ENCODE measurements at places on chromosomes 2 and 18. TPM values are rescaled to one million over a fixed set of nuclear protein-coding genes. Genes with fewer than 3 reads are reported as not detected.

GRCh38 chr18:45825258-45826044, at the start of gene SIGLEC15:
Gene SIGLEC15, plus strand, starts transcription at chr18:45825675. Its CDS starts 54 bp downstream, at chr18:45825729.
- H3K36me3 ChIP-seq = no peaks in the 10 kb centered on the region
- no peak within 1 kb of the TSS for H3K27ac ChIP-seq
- H3K4me3 ChIP-seq = no peak within 1 kb of the TSS
- peaks cover 4% of the 10 kb centered on the region for H3K4me1 ChIP-seq
- DNase-seq = no peak

DNA sequence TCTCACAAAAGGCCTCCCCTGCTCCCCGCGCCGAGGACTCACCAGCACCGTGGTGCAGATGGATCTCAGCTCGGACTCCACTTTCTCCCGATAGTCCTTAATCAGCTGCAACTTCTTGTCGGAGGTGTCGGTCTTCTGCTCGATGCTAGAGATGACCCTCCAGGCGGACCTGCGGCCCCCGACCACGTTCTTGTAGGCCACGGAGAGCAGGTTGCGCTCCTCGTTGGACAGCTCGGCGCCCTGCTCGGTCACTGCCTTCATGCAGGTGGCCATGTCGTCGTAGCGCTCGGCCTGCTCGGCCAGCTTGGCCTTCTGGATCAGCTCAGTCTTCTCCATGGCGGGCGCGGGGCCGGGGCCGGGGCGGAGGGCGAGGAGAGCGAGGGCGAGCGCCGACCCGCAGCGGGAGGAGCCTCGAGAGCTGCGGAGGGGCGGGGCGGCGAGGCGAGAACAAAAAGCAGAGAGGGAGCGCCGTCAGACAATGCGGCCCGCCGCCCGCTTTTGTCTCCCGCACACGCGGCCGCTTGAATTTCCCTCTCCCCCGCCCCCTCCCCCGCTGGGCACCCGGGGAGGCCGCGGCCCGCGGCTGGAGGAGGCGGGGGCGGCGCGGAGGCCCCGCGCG, 571 bp downstream of the YWHAQ start:
- peak overlapping the region; percentile 91 for H3K4me3 ChIP-seq
- H3K4me1 ChIP-seq = peaks cover 49% of the 10 kb centered on the region
- H3K36me3 ChIP-seq = peaks cover 7% of the 10 kb centered on the region
- peak overlapping the region; percentile 97 for H3K27ac ChIP-seq
- DNase-seq = peak; percentile 91
- peaks cover 6% of the 10 kb centered on the region for H3K27me3 ChIP-seq

GRCh38 chr2:29006980-29007301, 25.8 kb downstream of the TOGARAM2 start:
- H3K4me1 ChIP-seq = no peaks in the 10 kb centered on the region
- no peak overlapping the region for H3K27ac ChIP-seq
- no peak overlapping the region for H3K4me3 ChIP-seq
- DNase-seq = no peak
- peaks cover 5% of the 10 kb centered on the region for H3K27me3 ChIP-seq

DNA sequence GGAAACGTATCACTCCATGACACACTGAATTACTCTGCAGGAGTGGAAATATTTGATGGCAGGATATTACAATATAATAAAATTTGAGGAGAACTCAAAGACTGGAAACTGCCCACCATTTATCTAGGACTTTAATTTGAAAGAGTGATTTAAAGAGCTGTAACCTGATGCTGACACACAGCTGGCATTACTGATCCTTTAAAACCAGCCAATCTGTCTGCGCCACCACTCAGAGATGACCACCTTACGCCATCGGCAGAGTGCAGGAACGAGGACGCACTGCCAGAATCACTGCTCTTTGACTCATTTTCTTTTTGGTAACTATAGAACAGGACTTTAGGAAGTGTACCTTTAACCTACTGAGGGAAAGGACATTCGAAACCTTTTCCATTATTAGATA, 114.1 kb downstream of the EPB41L3 start:
- DNase-seq = no peak
- peaks cover 4% of the 10 kb centered on the region for H3K36me3 ChIP-seq
- no peak overlapping the region for H3K27ac ChIP-seq
- H3K4me3 ChIP-seq = no peak overlapping the region
- H3K4me1 ChIP-seq = peaks cover 3% of the 10 kb centered on the region

DNA sequence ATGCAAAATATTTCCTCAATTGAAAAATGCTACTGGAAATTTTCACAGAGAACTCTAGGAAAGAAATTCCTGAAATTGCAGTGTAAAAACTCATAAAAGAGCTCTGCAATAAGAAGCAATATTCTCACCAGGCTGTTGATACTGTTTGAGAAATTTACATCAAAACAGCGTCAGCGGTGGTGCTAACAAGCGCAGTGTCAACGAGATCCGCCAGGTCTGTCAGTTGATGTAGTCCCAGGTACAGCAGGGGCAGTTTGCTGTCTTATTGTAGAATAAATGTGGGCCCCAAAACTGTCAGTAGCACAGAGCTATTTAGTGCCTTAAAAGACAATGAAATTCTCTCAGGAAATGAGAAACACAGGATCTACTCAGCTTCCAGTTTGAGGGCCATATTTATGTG, 611.2 kb downstream of the ARHGAP15 start:
- H3K36me3 ChIP-seq = no peaks in the 10 kb centered on the region
- H3K4me1 ChIP-seq = peaks cover 20% of the 10 kb centered on the region
- no peak for DNase-seq
- no peak overlapping the region for H3K4me3 ChIP-seq
- H3K27me3 ChIP-seq = peaks cover 2% of the 10 kb centered on the region

DNA sequence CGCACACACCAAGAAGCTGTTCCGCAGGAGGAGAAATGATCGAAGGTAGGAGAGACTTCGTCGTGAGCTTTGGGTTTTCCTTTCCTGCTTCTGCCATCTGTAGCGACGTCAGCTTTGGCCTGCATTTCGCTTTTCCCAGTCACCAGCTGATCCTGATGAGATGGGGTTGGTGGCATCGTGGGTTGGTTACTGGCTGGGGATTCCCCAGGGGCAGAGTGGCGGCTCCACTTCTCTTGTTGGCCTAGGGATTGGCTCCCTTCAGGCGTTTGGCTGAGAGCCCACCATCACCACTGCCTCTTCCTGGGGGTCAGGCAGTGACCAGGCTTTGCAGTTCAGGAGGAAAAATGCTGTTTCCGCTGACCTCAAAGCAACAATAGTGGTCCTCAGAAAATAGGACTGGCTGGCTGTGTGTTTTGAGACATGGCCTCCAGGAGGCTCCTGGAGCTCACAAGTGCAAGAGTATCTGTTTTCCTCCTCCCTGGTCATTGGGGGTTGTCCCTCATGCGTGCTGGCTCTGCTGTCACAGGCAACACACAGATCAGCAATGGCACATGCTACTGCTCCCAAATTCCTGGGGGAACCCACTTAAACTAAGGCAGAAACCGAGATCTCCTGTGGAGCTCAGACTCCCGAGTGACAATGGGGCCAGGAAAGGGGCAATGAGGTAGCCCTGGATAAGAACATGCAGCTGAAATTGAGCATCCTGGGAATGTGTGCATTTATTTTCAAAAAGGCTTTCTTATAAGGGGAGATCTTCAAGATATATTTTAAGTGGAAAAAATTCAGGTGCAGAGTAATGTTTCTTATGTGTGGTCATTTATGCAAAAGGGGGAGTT, 173.0 kb downstream of the CTIF start:
- DNase-seq = no peak
- H3K27me3 ChIP-seq = peaks cover 5% of the 10 kb centered on the region
- no peak overlapping the region for H3K4me3 ChIP-seq
- H3K27ac ChIP-seq = no peak overlapping the region
- no peaks in the 10 kb centered on the region for H3K36me3 ChIP-seq

DNA sequence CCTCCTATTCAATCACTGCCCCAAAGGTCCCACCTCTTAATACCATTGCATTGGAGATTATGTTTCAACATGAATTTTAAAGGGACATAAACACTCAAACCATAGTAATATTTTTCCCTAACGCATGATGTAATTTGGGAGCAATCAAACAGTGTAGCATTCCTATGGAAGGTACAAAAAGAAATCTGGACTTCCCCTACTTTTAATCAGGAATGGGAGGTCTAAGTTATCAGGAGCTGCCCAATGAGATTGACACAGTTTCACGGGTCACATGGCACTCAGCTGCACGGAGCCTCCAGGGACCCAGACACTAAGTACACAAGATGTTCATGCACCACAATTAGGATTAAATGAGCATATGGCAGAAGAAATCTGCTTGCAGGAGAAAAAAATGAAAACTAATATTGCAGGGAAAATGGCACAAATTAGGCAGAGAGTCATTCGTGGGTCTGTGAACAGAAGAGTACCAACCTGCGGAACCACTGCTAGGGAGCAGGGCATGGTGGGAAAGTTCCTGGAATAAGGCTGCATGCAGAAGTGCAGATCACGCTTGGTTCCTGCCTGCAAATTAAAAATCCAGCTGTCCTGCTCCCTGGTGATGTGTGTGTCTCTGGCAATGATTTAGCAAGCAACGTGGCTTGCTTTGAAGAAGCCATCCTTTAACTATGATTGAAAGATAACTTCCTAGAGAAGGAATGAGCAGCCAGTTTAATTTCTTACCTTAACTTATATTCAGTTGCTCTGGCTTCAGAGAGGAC, 326.6 kb upstream of the ID2 start:
- H3K27ac ChIP-seq = peak overlapping the region; percentile 75
- peaks cover 26% of the 10 kb centered on the region for H3K4me1 ChIP-seq
- H3K27me3 ChIP-seq = peaks cover 2% of the 10 kb centered on the region
- H3K36me3 ChIP-seq = no peaks in the 10 kb centered on the region

DNA sequence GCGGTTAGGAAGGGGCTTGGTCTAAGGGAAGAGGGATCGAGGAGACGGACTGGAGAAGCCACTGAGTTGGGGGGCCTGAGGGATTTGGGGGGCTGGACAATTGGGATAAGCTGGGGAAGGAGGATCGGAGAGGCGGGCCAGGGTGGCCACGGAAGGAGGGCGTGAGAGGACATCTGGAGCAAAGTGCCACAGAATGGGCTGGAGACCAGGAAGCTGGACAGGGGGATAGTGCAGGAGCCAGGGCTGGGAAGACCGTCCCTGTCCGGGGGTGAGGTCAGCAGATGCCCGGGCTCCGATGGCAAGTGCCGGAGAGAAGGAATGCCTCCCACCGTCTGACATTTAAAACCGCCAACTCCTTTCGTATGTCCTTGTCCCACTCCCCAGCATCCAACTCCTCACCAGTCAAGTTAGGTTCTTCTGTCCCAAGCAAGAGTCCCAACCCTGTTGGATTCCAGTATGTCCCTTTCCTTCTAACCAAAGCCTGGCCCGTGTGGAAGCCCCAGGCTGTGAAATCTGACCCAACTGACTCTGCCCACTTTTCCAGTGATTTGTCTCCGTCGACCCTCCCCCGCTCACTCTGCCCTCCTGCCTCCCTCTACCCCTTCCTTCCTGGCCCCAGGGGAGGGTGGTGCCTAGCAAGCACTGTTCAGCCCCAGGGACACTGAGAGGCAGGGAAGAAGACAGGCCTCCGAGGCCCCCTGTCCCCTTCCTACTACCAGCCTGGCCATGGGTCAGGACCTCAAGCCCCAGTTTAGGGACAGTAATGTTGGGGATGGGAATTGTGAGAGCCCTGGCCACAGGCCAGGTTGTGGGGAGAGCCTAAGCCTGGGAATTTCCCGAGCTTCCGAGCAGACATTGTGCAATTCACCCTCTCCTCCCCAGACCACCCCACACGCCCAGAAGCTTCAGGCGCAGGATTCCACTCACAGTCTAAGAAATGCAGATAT, 31.5 kb upstream of the TMBIM1 start:
- H3K36me3 ChIP-seq = no peaks in the 10 kb centered on the region
- DNase-seq = peak; percentile 39
- H3K4me1 ChIP-seq = peaks cover 44% of the 10 kb centered on the region
- H3K27me3 ChIP-seq = peaks cover 13% of the 10 kb centered on the region

POTEE gene
- total RNA-seq = 1.4 TPM

GRCh38 chr2:48412443-48413250, 117.3 kb upstream of the STON1 start:
- peaks cover 24% of the 10 kb centered on the region for H3K4me1 ChIP-seq
- H3K27me3 ChIP-seq = peaks cover 2% of the 10 kb centered on the region
- H3K36me3 ChIP-seq = no peaks in the 10 kb centered on the region
- no peak overlapping the region for H3K4me3 ChIP-seq
- no peak overlapping the region for H3K27ac ChIP-seq

GRCh38 chr18:7174344-7175095, 56.4 kb upstream of the LRRC30 start:
- H3K27me3 ChIP-seq = peaks cover 9% of the 10 kb centered on the region
- no peaks in the 10 kb centered on the region for H3K4me1 ChIP-seq
- H3K27ac ChIP-seq = no peak overlapping the region
- no peaks in the 10 kb centered on the region for H3K36me3 ChIP-seq
- no peak overlapping the region for H3K4me3 ChIP-seq
